ENCODE measurements at places on chromosomes 7 and 10.

DNA sequence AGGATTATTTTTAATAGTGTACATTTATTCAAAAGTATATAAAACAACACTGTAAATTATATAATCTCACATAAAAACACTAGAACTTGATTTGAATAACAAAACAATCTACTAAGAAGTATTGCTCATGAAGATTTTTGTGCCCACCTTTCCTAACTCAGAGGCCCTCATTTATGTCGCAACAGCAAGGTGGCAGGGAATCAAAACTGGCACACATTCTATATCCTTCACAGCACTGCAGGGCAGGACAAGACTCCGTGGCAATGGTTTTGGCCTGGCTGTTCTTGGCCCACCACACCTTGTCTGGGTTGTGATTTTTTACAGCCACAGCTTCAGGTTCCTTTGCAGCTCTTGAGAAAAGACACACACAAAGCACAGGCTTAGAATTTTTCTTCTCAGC lies 3.4 kb upstream of the CUZD1 start:
- no peak for DNase-seq

- DNase-seq, result no peak
Observed at GRCh38 chr10:122010405-122011050, 21.6 kb downstream of the TACC2 start.

- no peak for DNase-seq
Observed at GRCh38 chr7:10101351-10101750, 872.3 kb upstream of the PHF14 start.

- no peak for DNase-seq
Observed at GRCh38 chr10:13054844-13055243, 45.1 kb upstream of the OPTN start.

DNA sequence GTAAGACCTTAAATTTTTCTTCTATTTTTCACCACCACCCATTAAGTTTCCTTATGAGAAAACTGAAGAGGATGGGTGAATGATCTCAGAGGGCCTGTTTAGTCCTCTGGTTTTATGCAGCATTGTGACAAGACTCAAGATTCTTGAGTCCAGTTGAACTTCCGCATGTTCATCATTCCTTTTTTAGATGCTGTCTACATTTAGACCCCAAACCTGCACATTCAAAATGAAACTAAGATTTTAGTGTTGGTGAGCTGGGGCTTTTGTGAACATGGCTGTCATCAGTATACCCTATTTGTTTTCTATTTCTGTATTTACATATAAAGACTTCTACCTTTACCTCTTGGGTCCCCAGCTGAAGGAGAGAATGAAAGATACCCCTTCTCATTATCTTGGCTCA lies 31.1 kb downstream of the NET1 start:
- no peak for DNase-seq

DNA sequence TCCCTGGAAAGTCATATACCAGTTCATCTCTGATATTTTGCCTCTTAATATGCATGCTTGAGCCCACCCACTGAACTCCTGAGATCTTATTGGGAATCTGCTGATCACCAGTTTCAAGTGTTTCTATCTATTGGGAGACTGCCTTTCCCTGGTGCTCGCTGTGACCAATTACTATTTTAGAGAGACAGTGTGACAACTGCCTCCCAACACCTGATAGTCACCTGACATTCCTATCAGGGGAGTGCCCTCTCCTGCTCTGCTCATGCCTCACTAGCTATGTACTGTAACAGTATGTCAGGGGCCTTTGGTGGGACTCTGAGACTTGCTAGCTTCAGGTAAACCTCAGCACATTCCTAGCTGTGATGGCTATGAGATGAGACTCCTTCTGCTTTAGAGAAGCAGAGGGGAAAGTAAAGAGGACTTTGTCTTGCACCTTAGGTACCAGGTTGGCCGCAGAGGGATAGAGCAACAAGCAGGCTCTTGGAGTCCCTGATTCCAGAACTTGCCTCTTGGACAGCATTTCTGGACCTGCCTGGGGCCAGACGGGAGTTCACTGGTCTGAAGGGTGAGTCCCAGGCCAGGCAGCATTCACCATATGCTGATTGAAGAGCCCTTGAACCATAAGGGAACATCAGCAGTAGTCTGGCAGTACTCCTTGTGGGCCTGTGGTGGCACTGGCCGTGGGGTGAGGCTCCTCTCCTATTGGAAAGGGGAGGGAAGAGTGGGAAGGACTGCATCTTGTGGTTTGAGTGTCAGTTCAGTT lies 34.4 kb upstream of the ARHGAP12 start:
- no peak for DNase-seq

- no peak for DNase-seq
Observed at GRCh38 chr10:44369854-44370253, 15.0 kb downstream of the CXCL12 start.

DNA sequence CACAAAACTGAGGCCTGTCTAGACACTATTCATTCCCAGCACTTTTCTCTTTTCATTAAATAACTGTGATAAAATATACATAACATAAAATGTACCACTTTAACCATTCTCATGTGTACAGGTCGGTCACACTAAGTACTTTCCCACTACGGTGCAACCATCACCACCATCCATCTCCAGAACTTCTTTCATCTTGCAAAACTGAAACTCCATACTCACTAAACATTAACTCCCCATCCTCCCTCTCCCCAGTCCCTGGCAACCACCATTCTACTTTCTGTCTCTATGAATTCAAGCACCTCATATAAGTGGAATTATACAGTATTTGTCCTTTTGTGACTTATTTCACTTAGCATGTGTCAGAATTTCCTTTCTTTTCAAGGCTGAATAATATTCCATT lies 53.0 kb downstream of the ARHGAP12 start:
- DNase-seq, result no peak

GRCh38 chr10:14967897-14968296 lies 8.7 kb downstream of the MEIG1 start:
- no peak for DNase-seq

DNA sequence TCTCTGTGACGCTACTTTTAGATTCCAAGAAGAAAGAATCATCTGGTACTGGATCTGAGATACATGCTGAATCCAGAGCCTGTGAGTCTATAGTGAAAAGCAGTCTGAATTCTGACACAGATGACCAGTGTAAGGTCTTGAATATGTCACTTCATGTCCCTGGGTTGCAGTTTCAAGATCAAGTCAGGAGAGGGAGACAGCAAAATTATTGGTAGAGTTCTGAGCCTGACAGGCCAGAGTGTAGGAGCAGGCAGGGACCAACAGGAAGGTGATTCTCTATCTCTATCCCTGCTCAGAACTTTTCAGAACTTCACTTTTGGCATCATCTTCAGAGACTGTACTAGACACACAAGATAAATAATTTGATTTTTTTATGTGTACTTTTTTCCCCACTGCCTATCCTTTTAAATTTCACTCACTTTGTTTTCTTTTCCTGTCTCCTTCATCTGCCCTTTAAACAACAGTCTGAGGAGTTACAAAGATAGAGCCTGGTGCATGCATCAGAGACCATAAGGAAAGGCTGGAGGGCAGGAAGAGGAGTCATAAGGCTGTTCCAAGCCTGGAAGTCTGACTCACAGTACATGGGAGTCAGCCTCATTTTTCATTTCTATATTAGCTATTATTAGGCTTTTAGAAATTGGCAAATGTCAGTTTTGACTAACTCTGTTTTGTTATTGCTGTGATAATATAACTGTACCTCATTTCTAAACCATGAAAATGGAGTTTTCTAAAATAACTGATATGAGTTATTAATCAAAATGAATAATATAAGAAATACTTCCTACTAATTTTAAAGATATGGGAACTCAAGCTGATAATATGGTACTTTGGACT lies 120.2 kb upstream of the TMEM229A start:
- no peak for DNase-seq

- no peak for DNase-seq
Observed at GRCh38 chr10:103692436-103692951, 162.9 kb downstream of the SH3PXD2A start.

DNA sequence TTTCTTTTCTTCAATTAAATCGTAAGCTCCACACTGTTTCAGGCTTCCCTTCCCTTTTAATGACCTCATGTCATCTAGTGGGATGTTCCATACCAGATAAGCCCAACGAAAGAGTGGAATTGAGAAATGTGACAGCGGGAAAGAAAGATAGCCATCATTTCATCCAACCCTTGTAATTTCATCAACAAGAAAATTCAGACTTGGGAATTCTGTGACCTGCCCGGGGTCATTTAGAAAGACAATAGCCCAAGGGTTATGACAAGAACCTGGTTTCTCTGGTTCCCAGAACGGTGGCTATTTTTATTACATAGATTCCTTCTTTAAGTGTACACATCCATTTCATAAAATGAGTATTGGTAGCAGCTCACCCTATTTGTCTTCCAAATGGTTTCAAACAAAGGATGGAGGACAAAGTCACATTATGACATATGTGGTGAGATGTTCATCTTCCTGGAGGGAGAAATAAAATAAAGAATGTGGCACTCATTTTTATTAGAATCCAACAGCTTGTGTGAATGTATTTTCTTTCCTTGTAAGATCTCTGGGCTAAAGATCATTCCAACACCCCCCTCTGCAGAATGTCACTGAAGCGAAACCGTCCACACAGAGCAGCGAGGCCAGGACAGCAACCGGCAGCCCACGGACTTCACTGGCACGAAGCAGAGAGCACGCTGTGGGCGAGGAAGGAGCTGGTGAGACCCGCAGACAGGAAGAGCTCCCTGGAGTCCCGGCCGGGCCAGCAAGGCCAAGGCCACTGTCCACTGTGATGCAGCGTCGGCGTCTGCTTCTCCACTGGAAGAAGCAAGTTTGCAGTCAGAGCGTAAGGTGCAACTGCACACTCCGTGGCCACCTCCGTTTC lies 199.9 kb downstream of the KLF6 start:
- no peak for DNase-seq

DNA sequence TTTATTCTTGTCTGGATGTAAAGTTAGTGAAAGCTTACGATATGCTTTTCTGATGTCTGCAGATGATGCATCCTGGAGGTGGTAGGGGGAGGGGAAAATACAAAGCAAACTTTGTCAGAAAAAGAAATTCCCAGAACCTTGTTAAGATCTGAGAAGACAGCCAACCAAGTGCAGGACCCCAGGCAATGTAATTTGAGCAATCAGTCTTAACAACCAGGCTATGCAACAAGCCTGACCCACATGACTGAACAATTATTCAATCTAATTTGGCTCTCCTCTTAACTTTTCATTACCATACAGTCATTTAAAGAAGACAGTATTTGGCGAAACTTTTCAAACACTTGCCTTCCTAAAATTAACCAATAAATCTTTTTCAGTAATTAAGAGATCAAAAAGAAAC lies 74.5 kb downstream of the DNAJC1 start:
- DNase-seq, result no peak

DNA sequence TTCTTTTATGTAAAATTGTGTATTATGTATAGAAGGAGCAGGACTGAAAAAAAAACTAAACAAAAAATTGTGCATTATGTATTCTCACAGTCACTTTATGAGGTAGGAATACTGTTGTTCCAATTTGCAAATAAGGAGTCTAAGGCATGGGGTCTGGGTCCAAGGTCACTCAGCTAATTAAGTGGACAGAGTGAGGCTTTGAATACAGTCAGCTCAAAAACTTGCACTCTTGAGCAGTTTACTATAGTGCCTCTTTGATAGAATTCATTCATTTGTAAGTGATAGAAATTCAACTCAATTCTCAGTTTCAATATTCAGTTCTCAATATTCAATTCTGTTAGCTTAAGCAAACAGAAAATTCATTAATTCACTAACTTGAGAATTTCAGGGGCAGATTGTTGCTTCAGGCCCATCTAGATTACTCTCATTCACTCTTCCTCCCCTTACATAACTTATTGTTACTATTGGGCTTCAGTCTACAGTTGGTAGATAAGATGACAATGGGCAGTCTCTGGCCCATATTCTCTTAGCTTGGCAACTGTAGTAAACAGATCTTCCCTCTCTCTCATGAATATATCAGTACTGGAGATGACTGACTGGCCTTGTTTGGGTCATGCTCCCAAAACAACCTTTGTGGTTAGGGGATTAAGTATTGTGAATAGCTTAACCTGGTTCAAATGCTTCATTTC lies 86.6 kb downstream of the BTAF1 start:
- no peak for DNase-seq

GRCh38 chr7:96709381-96710228 lies at the start of gene SEM1:
TSS of gene SEM1 (minus strand) at chr7:96709846. CDS start at chr7:96709763, 83 bp downstream.
- peak; percentile 80 for DNase-seq

- DNase-seq, result no peak
Observed at GRCh38 chr7:4406288-4407058, 275.6 kb upstream of the FOXK1 start.

DNA sequence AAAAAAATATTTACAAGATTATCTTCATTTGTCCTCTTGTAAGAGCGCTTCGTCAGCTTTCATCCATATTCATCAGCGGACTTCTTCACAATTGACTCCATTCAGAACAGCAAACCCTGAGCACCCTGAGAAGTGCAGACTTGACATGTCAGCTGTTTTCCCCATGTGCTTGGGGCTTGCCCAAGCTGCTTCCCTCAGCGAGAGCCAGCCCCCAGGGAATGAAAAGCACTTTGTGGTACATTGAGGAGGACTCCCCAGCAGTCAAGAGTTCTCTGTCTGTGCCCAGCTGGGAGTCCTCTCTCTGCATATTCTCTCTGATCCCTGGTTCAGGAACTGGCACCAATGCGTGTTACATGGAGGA lies 22.7 kb downstream of the HKDC1 start:
- DNase-seq, result peak; percentile 64

DNA sequence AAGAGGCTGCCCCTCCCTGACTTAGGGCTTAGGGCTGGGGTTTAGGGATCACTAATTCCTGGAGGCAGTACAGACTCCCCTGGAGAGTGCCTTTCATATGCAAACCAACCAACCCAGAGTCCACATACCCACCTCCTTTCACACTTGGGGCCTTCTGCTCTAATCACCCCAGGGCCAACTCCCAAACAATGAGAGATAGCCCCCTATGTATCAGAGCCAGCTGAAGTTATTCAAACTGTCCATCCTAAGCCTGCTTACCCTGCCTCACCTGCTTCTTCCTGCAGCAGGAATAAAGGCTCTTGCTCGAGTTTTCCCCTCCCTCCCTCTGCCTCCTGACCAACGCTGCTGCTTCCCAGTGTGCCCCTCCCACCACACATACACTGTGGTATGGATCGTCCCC lies 51.8 kb upstream of the SLC35G1 start:
- DNase-seq, result no peak

DNA sequence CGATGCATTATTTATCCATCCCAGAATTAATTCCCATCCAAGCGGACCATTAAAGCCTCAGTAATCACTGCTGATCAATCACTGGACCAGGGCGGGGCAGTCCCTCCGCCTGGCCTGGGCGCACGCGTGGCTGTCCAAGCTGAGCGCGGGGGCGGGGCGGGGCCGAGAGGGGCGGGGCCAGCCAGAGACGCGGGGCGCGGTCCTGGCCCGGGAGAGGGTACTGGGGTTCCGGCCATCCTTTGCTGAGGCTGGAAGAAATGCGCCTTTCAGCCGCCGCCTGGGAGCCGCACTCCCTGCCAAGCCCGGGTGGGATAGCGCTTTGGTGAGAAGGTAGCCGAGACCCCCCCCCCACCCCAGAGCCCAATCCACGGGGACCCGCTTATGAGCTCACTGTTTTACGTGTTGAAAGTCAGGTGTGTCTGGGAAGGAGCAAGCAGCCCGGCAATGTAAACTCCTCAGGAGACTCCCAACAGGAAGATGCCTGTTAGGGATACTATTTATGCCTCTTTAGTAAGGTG lies at the start of gene ARHGAP22:
Gene ARHGAP22 (minus strand): TSS at position 83 of the 518 bp plus-strand sequence. CDS start 277 bp downstream, outside the sequence.
- peak; percentile 52 for DNase-seq
